Ammon's horn (tissue), 1 donor: ENCODE measurements at places on chromosomes 7 and 10.
A peak's percentile ranks its signal among the peaks of the same experiment; 100 is the strongest.

GRCh38 chr10:28250782-28251181 lies 52.1 kb downstream of the MPP7 start:
- DNase-seq = no peak

GRCh38 chr7:17769918-17770317 lies 170.4 kb downstream of the SNX13 start:
- peak; percentile 76 for DNase-seq

DNA sequence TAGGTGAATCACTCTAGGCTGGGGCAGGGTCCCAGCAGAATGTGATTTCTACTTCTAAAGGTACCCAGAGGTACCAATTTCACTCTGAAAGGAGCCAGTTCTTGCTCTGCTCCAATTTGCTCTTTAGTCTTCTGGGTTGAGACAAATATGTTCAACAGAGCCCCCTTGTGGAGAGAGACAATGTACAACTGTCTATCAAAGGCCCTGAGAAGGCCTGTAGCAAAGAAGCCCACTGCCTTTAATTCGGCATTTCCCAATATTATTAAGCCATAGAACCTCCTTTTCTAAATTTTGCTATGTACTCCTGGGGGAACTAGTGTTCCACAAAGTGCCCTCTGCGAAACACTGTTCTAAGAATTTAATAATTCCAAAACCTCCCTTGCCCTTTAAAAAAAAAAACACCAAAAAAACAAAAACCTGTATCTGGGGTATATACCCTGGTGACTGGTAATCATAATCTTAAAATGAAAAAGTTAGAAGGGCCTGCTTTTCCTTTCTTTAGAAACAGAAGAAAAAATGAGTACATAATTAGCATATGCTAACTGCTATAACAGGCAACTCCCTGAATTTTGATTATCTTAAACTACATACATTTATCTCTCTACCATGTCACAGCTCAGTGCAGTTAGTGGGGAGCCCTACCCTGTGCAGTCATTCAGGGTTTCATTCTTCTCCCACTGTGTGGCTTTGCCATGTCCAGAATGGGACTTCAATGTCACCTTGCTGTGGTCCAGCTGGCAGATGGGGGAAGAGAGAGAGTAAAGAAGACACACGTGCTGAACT lies 160.9 kb upstream of the BMPER start:
- DNase-seq = no peak

- no peak for DNase-seq
Measured at GRCh38 chr7:158314394-158314793, 273.2 kb downstream of the PTPRN2 start.

DNA sequence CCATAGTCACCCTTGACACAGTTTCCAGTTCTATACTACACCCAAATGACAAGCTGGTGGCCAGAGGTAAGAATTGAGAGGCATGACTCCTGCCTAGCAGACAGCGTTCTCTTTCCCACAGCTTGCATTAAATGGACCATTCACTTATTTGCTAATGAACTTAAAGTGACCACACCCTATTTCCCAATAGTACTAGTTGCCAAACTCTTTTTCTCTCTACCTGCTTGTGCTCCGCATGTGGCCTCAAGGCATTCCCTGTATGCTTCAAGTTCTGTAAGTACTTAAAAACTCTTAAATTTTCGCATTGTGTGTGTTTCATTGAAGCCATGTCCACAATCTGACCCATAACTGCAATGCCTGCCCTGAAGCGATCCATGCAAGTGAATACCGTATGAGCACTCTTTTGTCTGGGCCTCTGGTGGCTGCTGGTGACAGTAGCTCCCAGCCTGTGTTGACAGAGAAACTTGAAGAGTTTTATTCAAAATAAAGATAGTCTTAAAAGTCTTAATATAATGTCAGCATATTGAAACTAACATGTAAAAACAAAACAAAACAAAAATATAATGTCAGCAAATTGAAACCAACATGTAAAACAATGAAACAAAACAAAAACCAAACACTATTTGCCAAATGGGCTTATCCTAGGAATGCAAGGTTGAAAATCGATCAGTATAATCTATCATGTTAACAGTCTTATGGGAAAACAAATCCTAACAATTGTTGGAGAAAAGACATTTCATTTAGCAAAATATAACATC lies 73.6 kb downstream of the CCSER2 start:
- no peak for DNase-seq

- DNase-seq = no peak
Measured at GRCh38 chr10:22370320-22370719, 25.0 kb downstream of the SPAG6 start.

GRCh38 chr7:50513166-50513871 lies 51.9 kb downstream of the DDC start:
- no peak for DNase-seq

GRCh38 chr7:70674571-70675010 lies 457.4 kb upstream of the GALNT17 start:
- DNase-seq = no peak

- DNase-seq = no peak
Measured at GRCh38 chr7:2559283-2559950, 638 bp downstream of the IQCE start.
